ENCODE measurements at places on chromosomes 6 and 20.

DNA sequence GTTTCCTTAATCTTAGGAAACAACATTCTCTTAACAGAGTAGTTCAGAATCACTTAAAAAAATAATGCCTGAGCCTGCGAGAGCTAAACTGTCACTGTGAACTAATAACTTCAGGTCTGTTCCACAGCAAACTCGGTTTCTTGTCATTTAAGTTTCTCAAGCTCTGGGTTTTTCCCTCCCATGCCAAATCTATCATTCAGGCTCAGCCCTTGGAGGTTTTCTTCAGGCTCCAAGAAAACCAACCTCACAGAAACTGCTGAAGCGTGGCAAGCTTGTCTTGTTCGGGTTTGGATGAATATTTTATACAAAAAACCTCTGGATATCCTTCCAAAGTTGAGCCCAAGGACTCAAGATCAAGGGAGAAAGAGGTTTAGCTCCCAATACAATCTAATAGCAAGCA is 99.7 kb upstream of the SNX9 start:
- DNase-seq: no peak

- DNase-seq: no peak
Observed at GRCh38 chr20:12311094-12311865, 393.6 kb downstream of the BTBD3 start.

- no peak for DNase-seq
Observed at GRCh38 chr20:63860325-63861051, 810 bp upstream of the ABHD16B start.

DNA sequence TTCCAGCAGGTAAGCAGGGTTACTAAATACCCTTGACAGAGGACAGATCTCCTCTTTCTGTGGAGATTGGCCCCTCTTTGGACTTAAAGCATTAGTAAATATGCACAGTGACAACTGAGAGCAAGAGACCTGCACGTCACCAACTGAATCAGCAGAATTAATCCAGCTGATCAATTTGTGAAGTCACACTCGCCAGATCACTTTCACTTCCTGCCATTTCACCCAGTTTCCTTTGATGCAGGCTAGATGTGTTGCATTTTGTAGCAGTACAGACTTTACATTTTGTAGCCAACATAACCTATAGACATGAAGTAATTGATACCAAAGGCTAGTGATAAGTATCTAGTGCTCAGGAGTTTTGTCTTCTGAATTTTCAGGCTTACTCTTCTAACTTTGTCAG is 11.9 kb downstream of the SYNE1 start:
- no peak for DNase-seq

DNA sequence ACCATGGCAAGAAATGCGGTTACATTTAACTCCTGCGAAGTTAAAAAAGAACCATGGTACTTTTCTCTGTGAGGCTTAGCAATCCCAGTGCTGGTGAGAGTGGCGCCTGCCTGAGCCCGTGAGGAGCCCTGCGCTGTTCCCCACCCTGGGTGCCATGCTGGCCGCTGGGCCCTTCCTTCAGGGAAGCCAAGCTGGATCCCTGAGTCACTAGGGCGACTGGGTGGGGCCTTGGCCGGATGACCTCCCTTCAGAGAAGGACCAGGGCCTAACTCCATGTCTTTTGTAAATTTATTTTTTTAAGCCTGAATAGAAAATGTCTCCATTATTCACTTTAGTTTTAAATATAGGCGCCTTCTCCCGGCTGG is 209.1 kb downstream of the ERMARD start:
- DNase-seq: no peak

DNA sequence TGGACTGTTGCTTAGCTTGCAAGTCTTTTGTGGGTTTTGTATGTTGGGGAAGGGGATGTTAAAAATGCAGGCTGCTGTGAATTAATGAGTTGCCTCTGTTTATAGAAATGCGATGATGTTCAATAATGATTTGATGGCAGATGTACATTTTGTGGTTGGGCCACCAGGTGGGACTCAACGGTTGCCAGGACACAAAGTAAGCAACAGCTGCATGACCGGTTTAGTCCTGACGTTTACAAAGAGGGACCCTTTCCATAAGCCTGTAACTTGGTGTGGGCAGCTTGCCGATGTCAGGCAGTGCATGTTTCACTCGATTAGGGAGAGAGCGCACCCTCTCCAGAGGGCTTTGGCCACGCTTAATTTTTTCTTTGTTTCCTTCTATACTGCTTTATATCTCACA is 1.3 kb downstream of the BTBD3 start:
- peak; percentile 20 for DNase-seq

DNA sequence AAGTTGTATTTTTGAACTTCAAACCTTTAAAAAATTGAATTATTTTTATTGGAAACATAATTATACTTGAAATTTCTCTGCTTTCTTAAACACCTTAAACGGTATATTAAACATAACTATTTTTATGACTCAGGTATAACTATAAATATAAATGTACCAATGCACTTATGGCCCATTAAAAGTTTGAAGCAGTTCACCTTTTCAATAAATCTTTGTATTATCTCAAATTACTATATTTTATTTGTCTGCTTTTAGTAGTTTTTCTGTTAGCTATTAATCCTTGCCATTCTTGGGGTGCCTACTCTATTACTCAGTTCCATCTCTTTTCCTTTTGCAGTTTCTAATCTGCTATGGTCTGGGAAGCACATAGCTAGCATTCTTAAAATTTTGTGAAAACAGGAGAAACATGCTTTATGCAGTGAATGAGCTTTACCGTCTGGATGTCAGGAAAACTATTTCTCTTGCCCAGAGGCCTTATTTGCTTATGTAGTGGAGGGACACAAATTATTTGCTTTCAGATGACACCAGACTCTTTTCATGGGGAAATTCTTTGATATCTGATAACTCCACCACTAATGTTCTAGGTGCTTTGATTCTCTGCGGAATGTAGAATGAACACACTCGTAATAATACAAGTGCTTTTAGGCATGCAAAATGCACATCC is 378.9 kb upstream of the CITED2 start:
- DNase-seq: no peak

GRCh38 chr6:126030045-126030444 is 43.7 kb downstream of the TRMT11 start:
- no peak for DNase-seq

GRCh38 chr6:129451187-129451586 is 258.8 kb downstream of the ARHGAP18 start:
- no peak for DNase-seq

DNA sequence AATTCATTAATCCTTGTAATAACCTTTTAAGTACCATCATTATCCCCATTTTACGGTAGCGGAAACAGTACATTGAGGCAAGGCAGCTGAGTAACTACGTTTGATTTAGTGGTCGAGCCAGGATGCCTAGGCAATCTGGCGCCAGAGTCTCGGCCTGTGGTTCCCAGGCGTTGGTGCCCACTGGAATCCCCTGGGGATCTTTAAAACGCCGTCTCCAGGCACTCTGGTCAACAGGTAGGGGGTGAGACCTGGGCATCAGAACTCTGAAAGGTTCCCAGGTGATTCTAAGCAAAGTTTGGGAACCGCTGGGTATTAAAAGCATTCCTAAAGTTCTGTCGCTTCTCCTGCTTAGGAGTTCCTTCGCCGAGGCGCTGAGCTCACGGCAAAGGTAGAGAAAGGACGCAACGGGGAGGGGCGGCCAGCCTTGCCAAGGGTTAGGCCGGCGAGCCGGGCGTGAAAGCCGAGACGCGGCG is 939 bp downstream of the DTNBP1 start:
- DNase-seq: no peak

- DNase-seq: no peak
Observed at GRCh38 chr6:11101417-11101816, 7.8 kb downstream of the SMIM13 start.

- DNase-seq: no peak
Observed at GRCh38 chr20:58923117-58923712, 57.8 kb upstream of the NELFCD start.

DNA sequence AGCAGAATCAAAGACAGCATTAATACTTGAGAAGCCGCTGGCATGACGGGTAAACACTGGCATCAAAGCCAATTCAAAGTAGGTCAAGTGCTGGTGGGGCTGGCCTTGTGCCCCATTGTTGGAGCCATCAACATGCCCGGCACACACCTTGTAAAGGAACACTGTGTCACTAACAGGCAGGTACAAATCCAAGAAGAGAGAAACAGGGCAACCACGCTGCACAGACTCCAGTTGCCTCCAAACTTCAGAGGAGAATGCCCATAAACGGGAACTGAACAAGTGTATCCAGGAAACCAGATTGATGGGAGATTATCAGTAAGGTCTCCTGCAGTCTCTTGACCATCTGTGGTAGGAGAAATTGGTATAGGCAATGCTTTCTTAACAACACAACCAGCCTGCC is 127.0 kb upstream of the STXBP5 start:
- no peak for DNase-seq

- no peak for DNase-seq
Observed at GRCh38 chr6:89260310-89260709, 43.2 kb upstream of the GABRR1 start.

DNA sequence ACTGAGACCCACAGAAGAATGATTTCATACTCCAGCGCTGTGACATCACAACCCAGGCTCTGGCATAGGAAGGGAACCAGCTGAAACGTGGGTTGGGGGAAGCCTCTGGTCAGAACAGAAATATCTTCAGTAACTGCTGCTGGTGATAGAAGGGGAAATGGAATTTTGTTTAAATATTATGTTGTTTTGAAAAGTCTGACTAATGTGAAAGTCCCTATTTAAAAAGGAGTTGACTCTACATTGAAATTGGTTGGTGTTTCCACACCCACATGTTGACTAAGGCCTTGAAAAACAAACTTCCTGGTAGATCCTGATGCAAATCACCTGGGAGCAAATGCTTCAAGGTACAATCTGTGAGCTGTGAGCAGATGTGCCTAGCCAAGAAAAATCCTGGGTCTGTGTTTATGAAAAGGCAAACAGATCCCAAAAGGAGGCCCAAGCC is 24.5 kb upstream of the TCP11 start:
- DNase-seq: no peak

DNA sequence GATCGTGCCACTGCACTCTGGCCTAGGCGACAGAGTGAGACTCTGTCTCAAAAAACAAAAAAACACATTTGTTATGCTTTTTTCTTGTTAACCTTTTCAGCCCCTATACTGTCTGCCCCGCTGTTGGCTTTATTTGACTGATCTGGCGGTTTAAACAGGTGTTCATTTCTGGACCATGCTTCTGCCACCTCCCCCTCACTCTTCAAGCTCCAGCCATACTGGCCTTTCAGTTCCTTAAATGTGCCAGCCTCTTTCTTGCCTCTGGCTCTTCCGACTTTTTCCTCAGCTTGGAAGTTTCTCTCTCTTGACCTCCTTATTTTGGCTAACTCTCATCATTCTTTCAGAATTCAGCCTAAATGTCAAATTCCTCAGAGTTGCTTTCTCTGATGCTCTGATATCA is 35.2 kb upstream of the TXLNB start:
- no peak for DNase-seq

DNA sequence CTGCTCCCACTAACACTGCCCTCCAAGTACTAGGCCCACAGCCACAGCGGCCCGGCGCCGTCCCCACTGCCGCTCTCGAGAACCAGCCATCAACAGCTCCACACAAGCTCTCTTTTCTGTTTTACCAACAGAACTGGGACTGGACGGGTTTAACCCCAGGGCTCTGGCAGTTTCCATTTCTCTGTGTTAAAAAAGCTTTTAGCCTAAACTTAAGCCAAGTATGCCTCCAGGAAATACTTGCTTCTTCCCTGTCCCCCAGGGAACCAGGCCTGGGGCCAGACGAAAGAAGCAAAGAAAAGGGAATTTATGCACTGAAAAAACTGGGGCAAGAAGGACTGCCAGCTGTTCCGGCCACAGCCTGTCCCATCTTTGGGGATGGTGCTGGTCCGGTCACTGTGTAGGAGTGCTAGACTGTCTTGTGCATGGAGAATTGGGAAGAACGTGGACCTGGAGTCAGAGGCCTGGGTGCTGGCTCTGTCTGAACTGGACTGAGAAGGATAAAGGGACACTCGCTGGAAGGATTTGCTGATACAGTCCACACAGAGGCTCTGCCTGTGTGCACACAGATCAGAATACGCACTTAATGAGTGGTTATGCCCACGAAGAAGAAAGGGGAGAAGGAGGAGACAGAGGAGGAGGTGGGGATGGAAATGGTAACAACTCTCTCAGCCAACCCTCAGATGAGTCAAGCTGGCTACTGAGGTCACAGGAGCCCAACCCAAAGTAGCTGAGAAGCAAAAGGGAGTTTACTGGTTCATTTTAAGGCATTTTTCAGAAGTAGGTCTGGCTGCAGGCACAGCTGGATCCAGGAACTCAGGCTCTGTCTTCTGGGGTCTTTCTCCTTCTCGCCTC is 254.4 kb upstream of the PMEPA1 start:
- no peak for DNase-seq

DNA sequence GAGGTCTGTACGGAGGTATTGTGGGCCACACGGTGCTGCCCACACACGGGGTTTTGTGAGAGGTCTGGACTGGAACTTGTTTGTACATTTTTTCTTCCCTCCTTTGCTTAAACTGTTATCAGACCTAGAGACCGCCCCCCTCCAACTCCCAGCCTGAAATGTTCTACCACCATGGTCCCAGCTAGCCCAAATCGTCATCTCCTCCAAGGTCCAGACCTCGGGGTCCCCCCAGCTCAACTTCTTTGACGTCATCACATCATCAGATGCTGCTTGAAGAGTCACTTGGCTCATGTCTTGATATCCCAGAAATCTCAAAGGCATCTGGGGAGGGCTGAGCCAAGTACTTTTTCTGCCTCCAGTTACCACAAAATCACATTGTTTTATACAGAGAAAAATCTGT is 2.8 kb upstream of the CCDC170 start:
- no peak for DNase-seq

- DNase-seq: peak; percentile 72
Observed at GRCh38 chr20:16708602-16709001, 21.2 kb upstream of the SNRPB2 start.

DNA sequence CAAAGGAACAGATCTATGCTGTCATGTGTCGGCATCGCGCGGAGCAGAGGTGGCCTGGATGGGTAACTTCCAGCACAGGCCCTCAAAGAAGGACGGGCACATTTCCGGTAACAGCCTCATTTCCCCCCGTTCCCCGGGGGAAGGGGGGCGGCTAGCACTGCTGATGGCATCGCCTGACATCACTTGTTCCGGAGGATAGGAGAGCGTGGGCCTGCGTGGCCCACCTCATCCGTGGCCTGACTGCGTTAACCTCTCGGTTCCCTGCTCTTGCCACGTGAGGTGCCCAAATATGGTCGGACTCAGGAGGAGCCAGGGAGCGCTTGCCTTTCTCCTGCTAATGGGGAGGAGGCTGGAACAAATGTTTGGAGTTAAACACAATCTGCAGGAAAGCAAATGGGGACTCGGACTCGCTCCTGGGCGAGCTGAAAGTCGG is at the start of gene AKAP12:
AKAP12 (plus strand) TSS at position 365 of the 433 bp plus-strand sequence. CDS start 596 bp downstream, outside the sequence.
- DNase-seq: no peak

DNA sequence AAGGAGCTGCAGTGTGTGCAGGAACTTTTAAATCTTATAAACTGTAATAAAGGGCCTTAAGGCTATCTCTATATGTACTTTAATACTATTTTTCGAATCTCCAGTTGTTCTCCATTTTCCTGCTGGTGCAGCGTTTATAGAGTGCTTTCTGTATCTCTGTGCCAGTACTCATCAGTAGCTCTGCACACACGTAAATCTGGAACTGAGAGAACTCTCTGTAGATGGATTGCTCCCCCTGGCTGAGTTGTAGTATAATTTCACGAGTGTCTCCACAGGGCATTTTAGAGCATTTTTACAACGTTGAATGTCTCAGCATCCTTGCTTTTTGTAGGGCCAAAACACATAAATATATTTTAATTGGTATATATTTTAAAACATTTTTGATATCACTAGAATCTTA is 256.5 kb downstream of the TRDN start:
- peak; percentile 69 for DNase-seq

GRCh38 chr20:8082025-8082424 is 50.0 kb upstream of the PLCB1 start:
- DNase-seq: no peak

GRCh38 chr6:34459899-34460593 is 5.8 kb upstream of the PACSIN1 start:
- no peak for DNase-seq

- no peak for DNase-seq
Observed at GRCh38 chr6:84687431-84687830, 77.0 kb downstream of the TBX18 start.

All from NCI-H446 treated with DMSO at 0.1 percent for 48 hours (cell line).